ENCODE measurements at places on chromosomes 4 and X.

GRCh38 chr4:170374770-170375169 lies 285.0 kb upstream of the AADAT start:
- no peak for DNase-seq

DNA sequence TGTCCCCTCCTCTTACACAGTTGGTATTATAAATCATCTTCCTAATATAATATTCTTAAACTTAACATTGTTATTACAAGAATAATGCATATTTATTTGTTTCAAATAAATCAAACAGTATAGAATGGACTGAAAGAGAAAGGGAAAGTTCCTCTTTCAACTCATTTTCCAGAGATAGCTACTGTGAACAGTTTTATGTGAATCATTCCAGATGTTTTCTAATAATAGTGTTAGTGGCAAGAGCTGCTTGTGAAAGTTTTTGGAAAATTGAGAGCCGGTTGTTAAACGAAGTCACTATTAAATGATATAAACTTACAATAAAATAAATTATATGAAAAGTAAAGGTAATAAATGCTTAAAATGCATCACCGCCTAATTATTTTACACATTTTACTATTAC lies 14.6 kb downstream of the TMSB4X start:
- DNase-seq: no peak

GRCh38 chr4:143294310-143294709 lies 42.4 kb upstream of the GAB1 start:
- peak; percentile 58 for DNase-seq

DNA sequence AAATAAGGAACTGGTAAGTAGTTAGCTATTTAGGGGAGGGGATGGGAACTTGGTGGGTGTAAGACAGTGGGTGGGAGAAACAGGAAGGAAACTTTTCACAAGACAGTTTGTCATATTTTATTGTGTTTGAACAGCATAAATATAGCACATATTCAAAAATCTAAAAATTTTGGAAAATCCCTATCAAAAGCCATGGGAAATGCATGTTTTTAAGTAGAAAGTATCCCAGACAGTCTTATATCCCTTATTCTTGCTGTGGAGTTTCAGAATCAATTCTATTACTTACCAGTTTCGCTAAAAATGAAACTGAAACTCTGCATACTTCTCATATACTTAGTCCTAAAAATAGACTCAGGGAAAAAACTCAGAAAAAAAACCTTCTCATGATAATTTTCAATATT lies 22.3 kb upstream of the RASGEF1B start:
- DNase-seq: no peak

DNA sequence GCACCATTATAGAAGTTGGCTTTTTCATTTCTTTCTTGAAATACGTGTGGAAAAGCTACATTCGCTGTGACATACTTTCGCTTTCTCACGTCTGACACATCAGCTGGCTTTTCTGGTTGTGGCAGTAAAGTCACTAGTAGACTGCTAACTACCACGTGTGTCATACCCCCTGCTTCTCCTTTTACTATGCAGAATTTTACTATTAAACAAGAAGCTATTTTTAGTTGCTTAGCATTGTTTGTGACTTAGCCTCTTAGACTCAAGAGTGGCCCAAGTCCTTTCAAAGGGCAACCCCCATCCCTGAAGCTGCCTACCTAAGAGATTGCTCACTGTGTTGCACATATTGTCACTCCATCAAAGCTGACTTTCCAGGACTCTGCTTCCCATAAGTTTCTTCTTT lies 2.1 kb upstream of the IL2 start:
- peak; percentile 15 for DNase-seq

DNA sequence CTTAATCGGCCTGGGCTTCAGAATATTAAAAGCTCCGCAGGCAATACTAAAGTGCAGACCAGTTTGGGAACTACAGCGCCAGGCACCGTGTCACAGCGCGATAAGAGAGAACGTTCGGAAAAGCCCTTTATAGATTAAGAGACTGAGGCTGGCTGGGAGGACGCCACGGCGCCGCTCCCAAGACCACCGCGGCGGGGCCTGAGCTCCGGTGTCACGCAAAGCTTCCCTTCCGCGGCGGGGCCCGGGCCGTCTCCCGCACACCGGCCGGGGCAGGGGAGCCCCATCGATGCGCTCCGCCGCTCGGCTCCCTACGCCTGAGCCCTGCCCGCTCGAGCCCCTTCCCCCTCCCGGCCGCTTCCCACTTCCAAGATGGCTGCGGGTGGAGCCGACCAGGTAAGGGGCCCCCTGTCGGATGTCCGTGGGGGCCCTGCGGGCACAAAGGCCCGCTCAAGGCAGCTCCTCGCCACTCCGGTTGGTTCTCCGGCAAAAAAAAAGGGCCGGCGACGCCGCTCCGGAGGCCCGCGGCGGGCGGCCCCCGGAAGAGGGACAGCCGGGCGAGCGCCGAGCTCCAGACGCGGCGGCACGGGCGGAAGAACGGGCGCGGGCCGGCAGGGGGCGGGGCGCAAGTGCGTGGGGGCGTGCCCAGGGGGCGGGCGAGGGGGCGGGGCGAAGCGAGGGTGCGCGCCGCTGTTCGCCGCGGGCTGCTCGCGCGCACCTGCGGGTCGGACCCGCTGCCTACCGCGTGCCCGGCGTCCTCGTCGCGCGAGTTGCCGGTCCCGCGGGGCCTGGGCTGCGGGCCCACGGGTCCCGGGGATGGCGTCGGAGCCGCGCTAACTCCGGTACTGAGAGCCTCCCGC lies at the start of gene TBC1D14:
TSS of gene TBC1D14 (plus strand) at position 714 of the 857 bp plus-strand sequence. CDS start 13,564 bp downstream, outside the sequence.
- DNase-seq: peak; percentile 95

GRCh38 chr4:114698231-114698630 lies 99.6 kb downstream of the UGT8 start:
- no peak for DNase-seq

GRCh38 chr4:83370640-83370906 lies 35.9 kb upstream of the HPSE start:
- no peak for DNase-seq

- DNase-seq: peak; percentile 65
These were observed 648.7 kb upstream of the DIPK2B start for GRCh38 chrX:45849261-45849862.

- no peak for DNase-seq
These were observed 700.6 kb downstream of the NLGN4X start for GRCh38 chrX:5528057-5528456.

DNA sequence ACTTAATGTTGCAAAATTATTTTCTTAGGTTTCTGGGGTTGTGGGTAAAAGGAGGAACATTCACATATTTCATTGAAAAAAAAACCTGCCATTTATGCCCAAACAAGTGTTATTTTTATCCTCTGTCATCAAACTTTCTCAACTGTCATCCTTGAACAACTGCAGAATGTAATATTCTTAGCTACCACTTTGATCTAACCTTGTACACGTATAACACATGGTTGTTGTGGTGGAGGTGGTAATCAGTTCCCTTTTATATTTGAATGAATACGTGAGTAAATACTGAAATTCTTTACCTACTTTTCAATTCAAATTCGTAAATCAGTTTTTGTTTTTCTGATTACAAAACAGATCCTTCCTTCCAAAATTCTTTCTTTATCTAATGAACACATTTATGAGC lies 3.8 kb upstream of the AMMECR1 start:
- DNase-seq: no peak

- DNase-seq: peak; percentile 67
These were observed 69.8 kb downstream of the BMPR1B start for GRCh38 chr4:94827481-94828110.

DNA sequence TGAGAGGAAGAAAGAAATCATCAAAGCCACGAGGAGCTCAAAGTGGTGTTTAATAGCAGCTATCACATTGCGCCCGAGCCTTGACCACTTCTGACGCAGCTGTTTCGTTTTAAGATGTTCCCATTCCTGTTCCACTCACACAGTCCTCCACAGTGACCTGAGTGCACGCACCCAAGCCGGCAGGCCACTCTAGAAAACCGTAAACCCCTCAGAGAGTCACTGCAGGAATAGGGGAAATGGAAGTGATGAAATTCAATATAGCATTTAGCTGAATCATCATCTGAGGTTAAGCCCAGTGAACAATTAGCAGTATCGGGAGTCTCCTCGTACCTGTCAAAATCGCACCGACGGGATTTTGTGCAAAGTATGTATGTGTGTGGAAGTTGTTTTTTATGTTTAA lies 17.9 kb upstream of the HAND2 start:
- DNase-seq: no peak

- no peak for DNase-seq
These were observed 156.4 kb upstream of the PCDH10 start for GRCh38 chr4:132992686-132993085.

- peak; percentile 3 for DNase-seq
These were observed 36.1 kb downstream of the DCK start for GRCh38 chr4:71029504-71029903.

DNA sequence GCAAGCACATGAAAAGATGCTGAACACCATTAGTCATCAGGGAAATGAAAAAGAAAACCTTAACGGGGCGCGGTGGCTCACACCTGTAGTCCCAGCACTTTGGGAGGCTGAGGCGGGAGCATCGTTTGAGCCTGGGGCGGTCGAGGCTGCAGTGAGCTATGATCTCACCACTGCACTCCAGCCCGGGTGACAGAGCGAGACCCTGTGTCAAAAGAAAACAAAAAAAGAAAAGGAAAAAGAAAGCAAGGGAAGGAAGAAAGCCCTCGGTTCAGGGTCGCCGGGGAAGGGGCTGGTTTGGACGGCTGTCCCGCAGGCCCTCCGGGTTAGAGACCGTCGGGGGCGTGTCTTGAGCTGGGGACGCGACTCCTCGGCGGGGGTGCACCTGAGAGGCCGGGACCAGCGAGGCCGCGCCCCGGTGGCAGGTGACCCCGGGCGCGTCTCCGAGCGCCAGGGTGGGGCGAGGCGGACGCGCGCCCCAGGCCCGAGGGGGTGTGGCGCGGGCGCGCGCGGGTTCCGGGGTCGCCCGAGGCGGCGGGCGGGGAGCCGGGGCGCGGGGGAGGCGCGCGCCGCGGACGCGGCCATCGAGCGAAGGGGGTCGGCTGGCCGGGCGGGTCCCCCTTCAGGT lies 478 bp upstream of the PLXNA3 start:
- peak; percentile 46 for DNase-seq

DNA sequence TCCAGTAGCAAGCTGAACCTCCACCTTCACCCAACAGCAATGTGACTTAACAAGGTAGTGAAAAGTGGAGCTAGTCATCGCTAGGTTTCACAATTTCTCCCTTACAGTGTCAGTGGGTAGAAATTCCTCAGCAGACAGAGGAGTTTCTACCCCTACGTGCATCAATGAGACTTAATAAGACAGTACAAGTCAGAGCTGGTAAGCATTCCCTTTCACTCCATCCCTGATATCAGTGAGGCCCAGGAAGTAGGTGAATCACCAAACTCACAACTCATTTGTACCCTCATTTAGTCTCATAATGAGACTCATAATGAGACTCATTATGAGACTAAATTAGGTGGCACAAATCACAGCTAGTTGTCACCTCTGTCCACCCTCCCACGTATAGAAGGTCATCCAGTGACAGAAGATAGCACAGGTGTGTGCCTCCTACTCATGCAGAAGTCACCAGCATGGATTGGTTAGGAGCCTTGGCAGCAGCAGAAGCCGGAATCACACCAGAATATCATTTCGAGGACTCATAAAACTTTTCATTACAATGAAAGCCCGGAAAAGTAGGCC lies 50.8 kb upstream of the NUDT10 start:
- DNase-seq: no peak

- no peak for DNase-seq
These were observed 92.1 kb downstream of the SH3KBP1 start for GRCh38 chrX:19795307-19795706.

- peak; percentile 36 for DNase-seq
These were observed 9.3 kb downstream of the CETN2 start for GRCh38 chrX:152821145-152821765.

Measured in AG08395 (cell line).